Bronchus fibroblast of lung (primary cell): ENCODE measurements at places on chromosomes 2 and 18. TPM values are rescaled to one million over a fixed set of nuclear protein-coding genes. Genes with fewer than 3 reads are reported as not detected.

KRTCAP3 gene
- total RNA-seq, result 0.15 TPM in 1 of 2 replicates, not detected in the other

CPO gene
- total RNA-seq, result not detected in 2 replicates

ZSWIM2 gene
- under 0.01 TPM in 1 of 2 replicates, not detected in the other for total RNA-seq

SERPINB4 gene
- not detected in 2 replicates for total RNA-seq

TNFRSF11A gene
- total RNA-seq, result 0.17 and 0.30 TPM in 2 replicates

SCLY gene
- 18.0 and 19.5 TPM in 2 replicates for total RNA-seq

PPIG gene
- total RNA-seq, result 11.6 and 12.9 TPM in 2 replicates

ACVR1C gene
- total RNA-seq, result not detected in 2 replicates

GRHL1 gene
- total RNA-seq, result 0.50 and 0.74 TPM in 2 replicates

RNF144A gene
- 2.8 and 3.0 TPM in 2 replicates for total RNA-seq
